Peyer's patch (tissue), 4 donors: ENCODE measurements at places on chromosomes 6 and 20. TPM values are rescaled to one million over a fixed set of nuclear protein-coding genes. Genes with fewer than 3 reads are reported as not detected.

The NSFL1C gene
- total RNA-seq = 66.9 TPM

The CGA gene
- total RNA-seq = not detected

The SEMG2 gene
- not detected for total RNA-seq

The KLHDC3 gene
- 52.2 TPM for total RNA-seq

The HEBP2 gene
- 30.4 TPM for total RNA-seq

- peak; percentile 72 for DNase-seq
Measured at GRCh38 chr6:7910654-7911344, at the start of gene TXNDC5. Gene TXNDC5 (minus strand): TSS chr6:7910788. CDS start chr6:7910776, 12 bp downstream.

DNA sequence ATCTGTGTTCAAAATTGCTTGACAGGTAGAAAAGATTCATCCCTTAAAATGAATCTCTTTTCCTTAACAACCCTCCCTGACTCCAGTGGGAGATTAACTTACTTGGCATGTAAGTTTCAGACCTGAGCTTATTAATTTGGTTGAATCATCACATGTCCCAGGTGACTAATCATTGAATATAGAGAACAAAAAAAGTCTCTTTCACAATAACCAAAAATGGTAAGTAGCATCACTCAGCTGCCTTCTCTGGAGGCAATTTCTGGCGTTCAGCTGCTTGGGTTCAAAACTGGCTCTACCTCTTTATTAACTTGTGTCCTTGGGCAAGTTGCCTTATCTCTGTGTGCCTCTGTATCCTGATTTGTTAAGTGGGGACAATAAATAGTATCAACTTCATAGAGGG is 2.9 kb downstream of the C6orf141 start:
- DNase-seq = no peak

DNA sequence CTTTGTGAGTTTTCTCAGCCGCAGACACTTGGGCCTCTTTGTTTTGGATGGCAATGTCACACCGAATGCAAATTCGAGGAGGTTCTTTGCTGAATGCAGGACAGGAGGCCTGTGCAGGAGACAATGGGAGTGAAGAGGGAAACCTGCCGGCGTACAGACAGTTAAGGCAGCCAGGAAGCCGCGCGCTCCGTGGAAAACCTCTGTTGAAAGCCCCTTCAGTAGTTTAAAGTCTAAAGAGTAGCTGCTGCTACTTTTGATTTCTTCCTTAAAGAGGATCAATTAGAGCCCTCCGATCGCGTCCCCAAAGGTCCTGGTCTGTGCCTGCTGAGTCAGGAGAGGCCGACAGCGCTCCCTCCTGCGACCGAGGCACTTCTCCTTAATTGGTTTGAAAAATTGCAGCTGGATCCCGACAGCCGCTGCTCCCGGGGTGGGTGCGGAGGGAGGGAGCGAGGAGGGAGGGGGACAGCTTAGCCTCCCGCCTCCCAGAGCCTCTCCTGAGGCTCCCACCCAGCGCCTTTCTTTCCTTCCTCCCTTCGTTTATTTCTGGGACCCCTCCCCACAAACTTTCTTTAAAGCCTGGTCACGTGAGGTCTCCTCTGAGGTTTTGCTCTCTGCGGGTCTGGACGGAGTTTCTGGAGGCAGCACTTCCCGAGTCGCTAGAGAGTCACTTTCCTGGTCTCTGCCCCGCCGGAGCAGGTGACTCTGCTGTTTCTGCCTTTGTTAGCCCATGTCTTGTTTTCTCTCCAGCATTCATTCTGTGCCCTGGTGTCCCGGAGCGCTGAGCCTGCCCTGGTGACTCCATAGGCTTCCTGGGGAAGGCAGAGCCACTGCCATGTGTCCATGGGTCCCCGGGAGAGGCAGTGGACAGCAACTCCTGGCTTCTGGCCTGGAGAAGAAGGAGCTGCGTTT is 22.3 kb upstream of the RPP40 start:
- no peak for DNase-seq
